Spinal cord (tissue), 10 donors: ENCODE measurements at places on chromosomes 4 and X.

DNA sequence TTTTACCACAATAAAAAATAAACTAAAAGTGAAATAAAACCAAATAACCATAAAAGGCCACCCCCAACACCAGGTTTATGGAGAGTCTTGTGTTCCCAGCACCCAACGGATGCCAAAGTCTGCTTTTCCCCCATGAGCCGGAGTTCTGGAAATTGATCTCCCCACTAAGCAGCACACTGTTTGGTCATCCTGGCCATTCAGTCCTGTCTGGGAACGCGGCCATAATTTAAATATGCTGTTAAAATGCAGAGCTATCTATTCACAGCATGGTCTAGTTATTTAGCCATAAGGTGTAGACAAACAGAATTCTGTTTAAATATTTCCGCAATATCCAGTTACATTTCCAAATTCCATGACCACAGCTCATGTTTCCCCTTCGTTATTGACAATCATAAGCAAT, 129.6 kb upstream of the TBL1X start:
- DNase-seq = no peak

GRCh38 chr4:184313058-184313581, 95.4 kb upstream of the ENPP6 start:
- no peak for DNase-seq

DNA sequence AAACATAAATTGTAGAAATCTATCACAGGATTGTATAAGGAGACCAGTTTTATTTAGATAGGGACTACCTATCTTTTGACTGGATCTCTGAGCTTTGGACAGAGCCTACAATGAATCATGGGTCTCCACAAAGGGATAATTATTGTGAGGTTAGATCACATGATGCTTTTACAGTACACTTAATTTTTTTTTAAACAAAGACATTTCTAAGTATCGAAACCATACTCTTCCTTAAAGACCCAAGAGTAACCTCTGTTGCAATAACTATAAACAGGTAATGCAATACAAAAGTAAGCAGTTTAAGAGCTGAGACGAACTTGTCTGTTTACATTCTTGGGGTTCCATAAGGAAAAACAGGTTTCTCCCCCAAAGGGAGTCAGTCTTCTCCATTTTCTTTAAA, 64.3 kb upstream of the GABRE start:
- no peak for DNase-seq

- DNase-seq = no peak
These were observed 553 bp downstream of the SEPTIN6 start for GRCh38 chrX:119692191-119693039.

DNA sequence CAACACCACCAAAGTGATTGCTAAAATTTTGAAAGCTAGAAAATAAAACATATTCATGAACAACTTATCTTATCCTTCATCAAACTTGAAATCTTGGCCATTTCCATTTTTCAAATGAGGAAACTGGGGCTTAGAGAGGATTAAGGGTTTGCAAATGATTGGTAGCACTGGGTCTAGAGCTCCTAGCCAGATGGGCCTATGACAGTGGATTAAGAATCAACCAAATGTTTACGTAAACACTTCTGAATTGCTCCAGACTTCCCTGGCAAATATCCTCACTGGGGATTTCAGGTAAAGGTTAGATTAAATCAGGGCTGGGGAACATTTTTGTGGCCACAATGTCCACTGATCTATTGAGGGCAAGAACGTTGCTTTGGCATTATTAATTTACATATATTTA, 241.2 kb downstream of the ANK2 start:
- no peak for DNase-seq

DNA sequence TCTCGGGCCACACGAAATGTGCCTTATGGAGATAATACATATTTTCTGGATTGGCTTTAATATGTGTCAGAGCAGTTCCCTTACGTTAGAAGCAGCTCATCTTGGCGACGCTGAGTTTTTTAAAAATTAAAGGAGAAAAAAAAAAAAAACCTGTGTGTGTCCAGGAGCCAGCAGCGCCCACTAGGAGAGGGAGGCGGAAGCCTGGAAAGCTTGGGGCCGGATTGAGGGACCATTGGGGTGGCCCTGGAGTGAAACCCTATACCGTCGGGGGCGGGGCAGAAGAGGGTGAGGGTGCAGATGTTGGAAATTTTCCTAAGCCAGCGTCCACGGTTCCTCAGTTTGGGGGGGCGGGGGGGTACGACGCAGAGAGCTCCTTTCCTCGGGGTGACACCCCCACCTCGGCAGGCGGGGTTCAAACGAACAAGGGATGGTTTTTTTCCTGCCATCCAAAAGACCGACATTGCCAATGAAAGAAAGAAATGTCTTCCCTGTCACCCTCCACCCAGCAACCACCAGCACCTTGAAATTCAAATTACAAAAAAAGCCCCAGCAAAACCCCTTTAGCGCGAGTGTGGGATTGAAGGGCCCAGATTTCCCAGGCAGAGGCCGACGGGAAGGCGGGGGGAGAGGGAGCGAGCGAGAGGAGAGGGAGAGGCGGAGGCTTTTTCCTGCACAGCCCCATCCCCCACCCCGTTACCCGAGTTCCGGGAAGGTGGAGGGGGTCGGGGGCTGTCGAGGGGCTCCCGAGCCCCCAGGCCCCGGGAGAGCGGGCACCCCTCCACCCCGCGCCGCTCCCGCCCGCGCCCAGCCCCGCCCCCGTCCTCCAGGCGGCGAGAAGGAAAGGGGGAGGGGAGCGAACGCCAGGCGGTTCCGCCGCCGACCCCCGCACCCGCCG, 859 bp downstream of the SMARCA1 start:
- DNase-seq = no peak

DNA sequence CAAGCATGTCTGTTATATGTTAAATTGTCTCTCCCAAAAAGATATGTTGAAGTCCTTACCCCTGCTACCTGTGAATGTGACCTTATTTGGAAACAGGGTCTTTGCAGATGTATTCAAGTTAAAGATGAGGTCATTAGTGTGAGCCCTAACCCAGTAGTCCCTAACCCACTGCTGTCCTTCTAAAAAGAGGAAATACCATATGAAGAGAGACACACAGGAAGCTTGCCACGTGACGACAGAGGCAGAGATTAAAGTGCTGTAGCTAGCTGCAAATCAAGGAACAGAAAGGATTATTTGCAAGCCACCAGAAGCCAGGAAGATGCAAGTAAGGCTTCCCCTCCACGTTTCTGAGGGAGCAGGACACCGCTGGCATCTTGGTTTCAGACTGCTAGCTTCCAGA, 150.1 kb downstream of the HNRNPD start:
- no peak for DNase-seq

- no peak for DNase-seq
These were observed 717 bp downstream of the EDA start for GRCh38 chrX:69616457-69617203.

DNA sequence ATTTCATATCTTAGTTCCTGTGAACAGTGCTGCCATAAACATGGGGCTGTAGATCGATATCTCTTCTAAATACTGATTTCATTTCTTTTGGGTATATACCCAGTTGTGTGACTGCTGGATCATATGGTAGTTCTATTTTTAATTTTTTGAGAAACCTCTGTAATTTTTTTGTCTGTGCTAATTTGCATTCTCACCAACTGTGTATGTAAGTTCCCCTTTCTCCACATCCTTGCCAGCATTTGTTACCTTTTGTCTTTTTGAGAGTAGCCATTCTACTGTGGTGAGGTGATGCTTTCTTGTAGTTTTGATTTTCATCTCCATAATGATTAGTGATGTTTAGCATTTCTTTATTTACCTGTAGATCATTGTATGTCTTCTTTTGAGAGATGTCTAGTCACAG, 2086.5 kb upstream of the TENM3 start:
- DNase-seq = no peak

GRCh38 chr4:64271601-64272081, 137.6 kb downstream of the TECRL start:
- DNase-seq = no peak

DNA sequence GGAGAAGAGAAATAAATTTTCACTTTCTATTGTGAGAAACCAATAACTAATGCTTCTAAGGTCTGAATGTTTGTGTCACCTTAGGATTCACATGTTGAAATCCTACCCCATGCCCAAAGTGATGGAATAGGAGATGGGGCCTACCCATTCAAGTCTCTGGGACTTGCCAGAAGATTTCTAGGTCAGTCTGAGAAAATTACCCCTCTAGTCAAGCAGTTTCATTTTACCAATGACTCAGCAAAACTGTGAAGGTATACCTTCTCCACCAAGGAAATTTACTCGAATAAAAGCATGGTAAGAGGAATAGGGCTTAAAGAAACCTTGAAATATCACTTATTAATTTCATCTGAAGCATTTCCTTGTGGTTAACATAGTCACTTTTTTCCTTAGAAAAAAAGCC, 23.5 kb upstream of the PAPSS1 start:
- no peak for DNase-seq

DNA sequence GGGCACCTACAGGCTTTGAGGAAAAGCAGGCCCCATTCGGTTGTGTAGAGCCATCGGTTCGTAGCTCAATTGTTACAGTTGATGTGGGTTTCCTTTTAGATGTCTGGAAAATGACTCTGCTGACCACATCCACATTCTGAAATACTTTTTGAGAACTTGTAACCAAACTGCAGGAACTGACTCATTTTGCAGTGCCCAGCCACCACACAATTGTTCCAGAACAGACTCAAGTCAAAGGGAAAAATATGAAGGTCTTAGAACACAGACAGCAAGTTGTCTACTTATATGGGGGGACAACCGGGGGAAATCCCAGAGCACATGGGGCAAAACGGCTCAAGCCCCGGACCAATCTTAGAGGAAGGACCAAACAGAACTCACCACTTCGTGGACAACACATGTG, 557.6 kb upstream of the DIPK2B start:
- DNase-seq = no peak

DNA sequence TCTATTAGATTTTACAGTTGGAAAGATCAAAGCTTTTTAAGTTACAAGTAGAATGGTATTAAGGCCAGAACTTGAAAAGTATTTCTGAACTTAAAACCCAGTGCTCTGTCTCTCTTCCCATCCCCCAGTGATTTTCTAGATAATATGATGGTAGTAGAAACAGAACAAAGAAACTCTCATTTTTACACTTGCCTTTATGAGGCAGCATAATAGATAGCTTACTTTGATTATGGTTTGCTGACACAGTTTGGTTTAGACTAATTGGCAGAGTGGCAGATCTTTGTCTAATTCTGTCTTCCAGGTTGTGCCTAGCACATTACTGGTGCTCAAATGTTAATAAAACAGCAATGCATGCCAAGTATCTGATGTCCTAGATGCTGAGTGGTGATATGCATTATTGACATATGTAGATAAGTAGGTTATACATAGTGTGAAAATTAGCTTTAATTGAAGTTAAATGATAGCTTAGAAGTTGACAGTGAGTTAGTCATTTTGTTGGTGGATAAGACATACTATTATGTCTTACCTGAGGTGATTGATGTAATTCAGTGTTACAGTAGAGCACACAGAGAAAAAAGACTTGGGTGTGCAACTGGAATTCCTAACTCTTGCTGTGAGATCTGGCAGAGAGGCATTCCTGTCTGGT, 4.3 kb upstream of the RAPGEF2 start:
- DNase-seq = no peak

DNA sequence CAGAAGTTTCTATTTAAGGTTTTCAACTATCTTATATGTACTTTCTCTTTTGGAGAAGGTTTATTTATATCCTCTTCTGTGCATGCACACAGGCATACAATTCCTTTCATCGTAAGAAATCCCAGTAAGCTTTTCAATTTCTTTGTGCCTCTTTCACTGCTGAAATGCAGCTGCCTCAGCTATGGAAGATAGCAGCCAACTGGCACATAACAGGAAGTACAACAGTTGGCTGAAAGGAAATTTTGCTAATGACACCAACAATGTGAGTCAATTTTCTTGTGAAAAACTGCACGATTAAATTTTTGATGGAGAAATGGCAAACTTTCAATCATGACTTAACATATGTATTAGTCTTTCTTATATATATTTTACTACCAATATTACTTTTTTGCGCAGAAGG, 74.5 kb upstream of the PAQR3 start:
- DNase-seq = no peak

DNA sequence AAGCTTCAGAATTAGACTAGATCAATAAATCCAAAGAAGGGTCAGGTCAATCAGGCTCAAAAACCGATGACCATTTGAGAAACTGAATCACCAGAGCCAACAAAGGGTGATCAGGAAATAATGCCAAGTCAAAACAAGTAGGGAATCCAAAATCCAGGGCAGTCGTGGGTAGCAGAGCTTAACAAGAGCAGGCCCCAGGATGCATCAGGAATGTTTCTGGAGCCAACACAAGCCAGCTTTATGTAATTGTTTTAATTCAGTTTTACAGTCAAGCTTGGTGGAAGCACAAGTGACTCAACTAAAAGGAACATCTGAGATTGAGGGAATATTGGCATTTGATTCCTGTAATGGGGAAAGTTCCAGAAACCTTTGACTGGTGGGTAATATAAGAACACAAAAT, 237.9 kb upstream of the EDA2R start:
- DNase-seq = no peak

DNA sequence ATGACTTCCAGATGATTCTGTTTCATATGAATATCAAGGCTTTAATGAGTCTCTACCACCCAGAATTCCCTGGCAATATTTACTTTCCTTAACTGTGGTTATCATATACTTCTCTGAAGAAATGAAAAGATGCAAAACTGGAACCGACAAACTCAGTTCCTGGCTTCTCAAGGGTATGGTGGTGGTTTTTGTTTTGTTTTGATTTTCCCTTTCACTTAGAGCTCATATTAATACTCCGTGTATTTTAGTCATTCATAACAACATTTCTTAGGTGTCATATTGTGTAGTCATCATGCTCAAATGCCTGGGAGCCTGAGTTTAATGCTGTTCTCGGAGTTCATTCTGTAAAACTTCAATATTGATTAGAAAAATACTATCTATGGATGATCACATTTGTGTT, 665 bp downstream of the TRPC5OS start:
- no peak for DNase-seq

GRCh38 chr4:7668271-7668670, 233.5 kb upstream of the PSAPL1 start:
- no peak for DNase-seq

DNA sequence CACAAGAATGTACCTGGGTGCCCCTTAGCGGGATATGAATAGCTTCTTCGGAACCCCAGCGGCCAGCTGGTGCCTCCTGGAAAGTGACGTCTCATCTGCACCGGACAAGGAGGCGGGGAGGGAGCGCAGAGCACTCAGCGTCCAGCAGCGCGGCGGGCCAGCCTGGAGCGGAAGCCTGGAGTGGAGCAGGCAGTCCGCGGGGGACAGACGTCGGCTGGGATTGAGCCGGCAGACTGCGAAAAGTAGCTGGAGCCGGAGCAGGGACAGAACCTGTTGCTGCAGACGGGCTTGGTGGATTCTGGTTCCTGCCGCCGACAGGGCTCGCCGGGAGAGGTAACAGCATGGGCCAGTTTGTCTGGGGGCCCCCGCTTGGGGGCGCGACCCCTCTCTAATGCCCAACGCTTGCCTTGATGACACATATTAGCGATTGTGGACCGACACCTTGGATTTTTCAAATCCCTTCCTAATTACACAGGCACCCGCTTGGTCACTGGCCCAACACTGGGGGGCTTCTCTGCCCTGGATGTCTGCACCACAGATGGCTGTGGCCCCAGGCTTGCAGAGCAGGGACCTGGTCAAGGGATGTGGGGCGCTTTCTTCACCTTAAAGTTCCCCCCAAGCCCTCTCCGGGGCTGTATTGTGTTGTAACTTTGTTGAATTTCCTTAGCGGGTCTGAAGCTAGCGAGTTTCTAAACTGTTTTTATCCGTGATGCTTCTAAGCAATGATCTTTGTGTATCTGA, at the start of gene NPFFR2:
Gene NPFFR2 (plus strand): TSS at position 133 of the 741 bp plus-strand sequence. CDS start 96,592 bp downstream, outside the sequence.
- DNase-seq = no peak
